ENCODE measurements at places on chromosomes 7 and 10.

- DNase-seq = no peak
Observed at GRCh38 chr7:130207642-130208041, at the start of gene SSMEM1. Gene SSMEM1 (plus strand): TSS chr7:130207860. CDS start chr7:130207911, 51 bp downstream.

DNA sequence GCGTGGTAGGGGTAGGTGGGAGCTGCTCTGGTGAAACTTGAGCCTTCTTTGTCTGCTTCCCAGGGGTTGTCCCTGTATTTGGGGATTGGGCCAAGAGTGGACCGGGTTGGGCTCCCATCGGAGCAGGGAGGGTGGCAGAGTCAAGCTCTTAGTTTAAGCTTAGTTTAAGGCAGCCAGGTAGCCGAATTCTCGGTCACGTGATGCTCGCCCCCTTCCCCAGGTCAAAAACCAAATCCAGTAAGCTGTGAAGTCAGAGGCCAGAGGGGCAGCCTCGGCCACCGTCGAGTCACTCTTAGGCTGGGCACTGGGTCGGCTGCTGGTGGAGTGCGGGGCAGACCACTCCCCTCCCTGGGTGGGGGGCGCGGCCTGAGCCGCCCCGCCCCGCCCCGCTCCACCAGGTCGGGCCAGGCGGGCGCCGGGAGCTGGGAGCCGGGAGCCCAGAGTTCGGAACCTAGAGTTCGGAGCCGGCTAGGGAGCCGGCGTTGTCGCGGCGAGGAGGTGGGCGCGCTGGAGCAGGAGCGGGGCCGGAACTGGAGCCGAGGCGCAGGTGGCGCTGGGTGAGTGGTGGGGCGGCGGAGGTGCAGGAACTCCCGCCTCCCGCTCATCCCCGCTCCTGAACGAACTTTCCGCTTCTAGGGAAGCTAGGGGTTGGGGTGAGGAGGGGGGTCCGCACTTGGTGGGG, 2.8 kb upstream of the LZTS2 start:
- DNase-seq = no peak

DNA sequence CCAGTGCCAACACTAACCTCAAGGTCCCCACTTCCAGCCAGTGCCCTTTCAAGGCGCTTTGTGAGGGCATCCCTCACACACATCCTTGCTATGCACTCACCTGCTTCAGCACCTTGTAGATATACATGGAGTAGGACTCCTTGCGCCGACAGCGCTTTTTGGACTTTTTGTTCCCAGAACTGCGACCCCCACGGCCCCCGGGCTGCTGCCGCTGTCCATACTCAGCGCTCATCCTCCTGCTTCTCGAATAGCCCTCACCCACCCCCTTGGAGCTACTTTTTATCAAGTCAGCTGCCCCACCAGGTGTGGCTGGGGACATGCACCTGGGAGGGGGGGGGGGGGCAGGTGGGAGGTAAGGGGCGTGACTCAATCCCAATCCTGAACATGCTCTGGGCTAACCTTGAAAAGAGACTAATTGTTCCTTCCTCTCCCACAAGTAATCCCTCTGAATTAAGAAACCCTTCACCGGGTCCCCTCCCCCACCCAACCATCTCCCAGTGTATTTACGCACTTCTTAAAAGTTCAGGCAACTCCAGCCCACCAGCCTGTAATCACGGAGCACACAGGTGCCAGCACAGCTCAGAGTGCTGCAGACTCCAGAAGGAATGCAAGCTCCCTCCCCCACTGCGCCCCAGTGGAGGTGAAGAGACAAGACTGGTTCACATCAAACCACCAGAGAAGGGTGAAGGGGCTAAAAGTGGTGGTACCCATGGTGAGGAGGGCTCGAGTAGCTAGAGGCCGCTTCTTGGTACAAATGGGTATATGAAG, at the start of gene H2BK1:
H2BK1 (minus strand) TSS at position 402 of the 768 bp plus-strand sequence; CDS start at position 232, 170 bp downstream.
- DNase-seq = no peak

DNA sequence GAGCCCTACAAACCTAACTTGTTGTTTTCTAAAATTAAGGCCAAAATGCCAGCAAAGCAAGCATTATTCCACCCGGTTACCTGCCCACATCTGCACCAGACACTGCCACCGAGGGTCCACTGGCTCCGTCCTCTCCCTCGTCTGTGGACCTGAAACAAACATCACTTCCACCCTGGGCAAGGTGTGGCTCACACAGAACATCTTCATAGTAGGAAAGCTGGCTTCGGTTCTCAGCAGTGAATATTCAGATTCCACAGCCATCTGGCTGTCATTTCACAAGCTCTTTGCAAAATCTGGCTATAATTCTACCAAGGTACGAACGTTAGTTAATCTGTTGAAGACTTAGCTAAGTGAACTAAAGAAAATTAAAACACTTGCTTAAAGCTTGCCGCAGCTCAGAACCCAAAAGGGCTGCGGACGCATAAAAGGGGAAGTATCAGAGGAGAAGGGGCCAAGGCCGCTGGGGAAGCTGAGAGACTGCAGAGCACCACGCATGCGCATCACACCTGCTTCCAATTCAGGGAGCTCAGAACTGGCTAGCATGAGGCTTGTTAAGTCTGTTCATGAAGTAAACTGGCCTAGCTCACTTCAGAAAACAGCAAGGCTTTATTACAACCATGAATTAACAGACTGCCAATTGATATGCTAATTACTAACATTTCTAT, 46.1 kb downstream of the PTPRN2 start:
- DNase-seq = peak; percentile 62

DNA sequence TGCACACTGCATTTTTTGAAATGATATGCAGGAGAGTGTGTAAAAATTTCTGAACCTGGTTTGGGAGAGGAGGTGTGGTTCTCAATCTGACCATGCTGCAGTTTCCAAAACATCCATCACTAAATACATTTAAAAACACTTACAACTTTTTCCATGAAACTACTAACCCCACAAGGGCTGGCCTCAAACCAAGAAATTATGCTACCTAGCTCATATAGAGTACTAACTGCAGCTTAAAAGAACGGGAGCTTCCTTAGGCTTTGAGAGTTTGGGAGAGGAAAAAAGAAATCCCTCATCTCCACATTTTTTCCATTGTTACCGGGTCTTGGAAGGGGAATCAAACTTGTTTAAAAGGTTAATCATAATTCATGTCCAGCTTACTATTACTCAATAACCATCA, 214.2 kb downstream of the GLI3 start:
- no peak for DNase-seq

GRCh38 chr10:107269626-107270025, 105.1 kb upstream of the SORCS1 start:
- DNase-seq = no peak

- no peak for DNase-seq
Observed at GRCh38 chr7:55556031-55556430, 16.3 kb downstream of the VOPP1 start.

- DNase-seq = peak; percentile 68
Observed at GRCh38 chr10:119516381-119517234, 25.9 kb downstream of the RGS10 start.

DNA sequence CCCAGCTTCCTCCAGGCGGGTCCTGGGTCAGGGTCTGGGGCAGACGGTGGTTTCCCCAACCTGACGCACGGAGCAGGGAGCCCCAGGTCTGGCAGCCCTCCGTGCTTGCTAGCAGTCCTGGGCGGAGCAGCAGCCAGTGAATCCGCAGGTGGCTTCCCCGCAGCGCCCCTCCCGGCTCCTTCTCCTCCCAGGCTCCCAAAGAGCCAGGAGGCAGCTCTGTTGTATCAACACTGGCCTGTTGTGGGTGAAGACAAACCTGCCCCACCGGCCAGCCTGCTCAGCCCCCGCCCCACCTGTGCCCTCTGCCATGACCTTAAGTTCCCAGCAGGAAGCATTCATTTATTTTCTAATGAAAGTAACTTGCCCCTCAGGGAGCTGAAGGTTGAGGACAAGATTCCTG, 24.0 kb upstream of the TMEM213 start:
- no peak for DNase-seq

- DNase-seq = no peak
Observed at GRCh38 chr10:74081192-74081803, 69.3 kb downstream of the AP3M1 start.

DNA sequence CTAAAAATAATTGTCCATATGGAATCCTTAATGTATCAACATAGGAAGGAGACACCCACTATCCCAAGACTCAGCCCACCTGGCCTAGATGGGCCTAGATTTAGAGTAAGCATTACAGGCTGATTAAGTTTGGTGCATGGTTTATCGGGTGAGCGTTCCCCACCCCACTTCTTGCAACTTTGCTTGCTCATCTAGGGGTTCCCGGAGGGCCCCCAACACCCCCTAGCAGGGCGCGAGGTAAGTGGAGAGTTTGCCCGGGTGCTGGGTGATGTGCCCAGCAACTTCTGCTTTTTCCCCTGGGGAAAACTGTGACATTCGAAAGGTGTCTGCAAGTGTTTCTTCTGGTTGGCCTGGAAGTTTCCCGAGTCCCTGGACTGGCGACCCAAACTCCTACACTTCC, 31.7 kb downstream of the SKIDA1 start:
- no peak for DNase-seq

- no peak for DNase-seq
Observed at GRCh38 chr7:98086281-98086718, 20.4 kb upstream of the LMTK2 start.

GRCh38 chr10:130045091-130045652, 65.5 kb downstream of the C10orf143 start:
- DNase-seq = no peak

GRCh38 chr7:80087051-80087770, 47.4 kb upstream of the GNAI1 start:
- DNase-seq = no peak

DNA sequence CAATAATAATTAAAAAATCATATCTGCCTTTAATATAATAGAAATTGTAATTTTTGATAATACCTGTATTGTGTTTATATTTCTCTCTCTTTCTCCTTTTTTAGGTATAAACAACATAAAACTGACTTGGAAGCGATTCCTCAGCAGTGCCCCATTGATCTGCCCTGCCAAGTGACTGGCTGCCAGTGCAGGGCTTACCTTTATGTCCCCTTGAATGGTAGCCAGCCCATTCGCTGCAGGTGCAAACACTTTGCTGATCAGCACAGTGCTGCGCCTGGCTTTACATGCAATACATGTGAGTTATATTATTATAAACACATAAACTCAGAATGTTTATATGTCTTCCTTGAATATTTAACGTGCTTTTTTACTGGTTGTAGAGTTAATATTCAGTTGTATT, 9.2 kb downstream of the FAM221A start:
- no peak for DNase-seq

DNA sequence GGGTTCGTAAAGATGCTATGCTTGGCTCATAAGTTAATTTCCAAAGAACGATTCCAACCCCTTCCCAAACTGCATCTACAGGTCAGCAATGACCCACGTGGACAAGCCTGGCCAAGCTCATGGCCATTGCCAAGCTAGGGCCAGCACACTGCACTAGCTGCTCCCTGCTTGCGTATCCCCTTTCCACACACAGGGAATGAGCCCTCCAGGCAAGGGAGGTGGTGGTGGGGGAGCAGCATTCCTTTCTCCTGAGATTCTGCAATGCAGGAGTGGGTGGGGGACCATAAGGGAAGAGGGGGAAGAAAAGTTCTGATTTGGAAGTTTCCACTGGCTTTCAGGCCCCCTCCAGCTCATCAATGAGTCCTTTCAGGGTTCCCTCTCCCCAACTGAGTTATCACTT, 56.0 kb downstream of the SH3PXD2A start:
- no peak for DNase-seq

- DNase-seq = no peak
Observed at GRCh38 chr7:114439581-114439980, 25.0 kb downstream of the FOXP2 start.

DNA sequence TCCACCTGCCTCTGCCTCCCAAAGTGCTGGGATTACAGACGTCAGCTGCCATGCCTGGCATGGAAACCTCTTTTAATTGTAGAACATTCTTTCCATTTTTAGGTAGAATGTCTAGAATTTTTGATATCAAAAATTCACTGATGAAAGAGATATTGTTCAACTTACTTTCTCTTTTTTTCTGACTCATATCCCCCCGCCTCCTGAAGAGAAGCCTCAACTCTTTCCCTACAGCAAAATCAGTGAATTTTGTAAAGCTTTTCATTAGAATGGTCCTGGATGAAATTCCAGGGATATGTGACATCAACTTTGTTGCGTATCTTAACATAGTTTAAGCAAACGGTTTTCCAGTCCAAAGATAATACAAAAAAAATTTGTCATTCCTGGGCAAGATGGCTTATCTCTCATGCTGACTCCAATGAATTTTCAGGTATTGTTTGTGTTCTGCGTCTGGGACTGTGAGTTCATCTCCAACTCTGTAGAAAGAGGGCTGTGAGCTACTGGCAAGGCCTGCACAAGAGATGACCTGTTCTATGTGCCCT, 256.8 kb downstream of the BMPER start:
- no peak for DNase-seq

DNA sequence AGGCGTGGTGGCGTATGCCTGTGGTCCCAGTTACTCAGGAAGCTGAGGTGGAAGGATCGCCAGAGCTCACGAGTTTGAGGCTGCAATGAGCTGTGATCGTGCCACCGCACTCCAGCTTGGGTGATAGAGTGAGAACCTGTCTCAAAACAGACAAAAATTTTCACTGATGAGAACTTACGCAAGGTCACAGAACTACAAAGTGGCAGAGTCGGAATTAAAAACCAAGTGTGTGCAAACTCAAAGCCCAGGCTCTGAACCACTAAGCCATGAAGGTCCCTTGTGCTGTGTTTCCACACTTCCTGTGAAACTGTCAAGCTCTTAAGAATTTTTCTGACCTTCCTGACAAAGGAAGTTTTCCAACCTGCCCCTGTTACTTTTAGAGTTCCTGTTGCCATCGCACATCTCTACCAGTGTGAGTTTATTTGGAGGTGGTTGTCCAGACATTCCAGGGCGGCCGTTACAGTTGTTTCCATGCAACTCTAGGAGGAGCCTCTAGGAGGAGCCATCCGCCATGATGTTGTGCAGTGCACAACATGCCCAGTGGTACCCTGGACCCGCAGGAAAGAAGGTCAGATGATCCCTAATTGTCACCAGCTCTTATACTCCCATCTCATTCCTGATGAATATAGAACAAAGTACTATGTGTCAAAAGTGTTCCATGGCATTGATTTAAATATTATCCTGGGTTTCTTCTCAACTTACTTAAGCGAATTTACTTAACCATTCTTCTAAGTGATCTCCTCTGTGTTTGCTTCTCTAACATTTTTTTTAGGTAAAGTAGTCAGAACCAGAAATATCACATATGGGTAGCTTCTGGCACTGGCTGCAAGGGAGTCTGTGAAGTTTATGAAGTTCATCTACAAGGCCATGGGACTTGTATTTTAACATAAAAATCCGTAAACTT, 49.0 kb upstream of the LYZL1 start:
- no peak for DNase-seq

- DNase-seq = no peak
Observed at GRCh38 chr10:102226542-102226870, 407 bp downstream of the ELOVL3 start.

GRCh38 chr7:87216701-87217508, 2.6 kb downstream of the TMEM243 start:
- peak; percentile 21 for DNase-seq

Data from GM12891 (cell line).